ENCODE measurements at places on chromosomes 12 and 14.

DNA sequence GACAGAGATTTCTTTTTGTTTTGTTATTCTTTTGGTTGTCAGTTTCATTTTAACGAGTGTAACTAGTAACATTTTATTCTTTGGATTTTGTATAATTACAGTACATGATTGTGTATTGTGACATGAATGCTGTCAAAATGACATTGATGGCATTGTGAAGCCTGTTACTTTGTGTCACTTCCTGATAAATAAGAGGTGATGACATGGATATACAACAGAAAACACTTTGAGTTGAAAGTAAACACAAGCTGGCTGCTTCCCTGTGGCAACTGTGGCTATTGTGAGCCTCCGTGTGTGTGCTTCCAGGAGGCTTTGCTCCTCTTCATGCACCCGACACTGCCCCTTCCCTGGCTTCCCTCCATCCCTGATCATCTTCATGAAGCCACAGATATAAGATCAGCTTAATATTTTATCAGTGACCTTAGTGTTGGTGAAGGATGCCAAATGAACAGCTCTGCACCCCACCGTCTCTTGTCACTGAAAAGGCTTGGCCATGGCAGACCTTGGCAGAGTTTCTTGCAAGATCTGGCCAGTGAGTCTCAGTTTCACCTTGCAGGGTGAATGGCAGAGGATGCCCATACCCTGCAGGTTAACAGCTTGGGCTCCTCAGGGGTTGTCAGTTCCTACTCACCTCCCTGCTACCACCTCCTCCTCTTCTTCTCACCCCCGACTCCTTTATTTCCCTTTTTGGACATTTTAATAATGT, 191.9 kb downstream of the EPS8 start:
- no peak for DNase-seq

GRCh38 chr14:92507174-92507768, 6.3 kb upstream of the RIN3 start:
- DNase-seq: no peak

GRCh38 chr12:12396694-12397093, 39.8 kb downstream of the BORCS5 start:
- no peak for DNase-seq

DNA sequence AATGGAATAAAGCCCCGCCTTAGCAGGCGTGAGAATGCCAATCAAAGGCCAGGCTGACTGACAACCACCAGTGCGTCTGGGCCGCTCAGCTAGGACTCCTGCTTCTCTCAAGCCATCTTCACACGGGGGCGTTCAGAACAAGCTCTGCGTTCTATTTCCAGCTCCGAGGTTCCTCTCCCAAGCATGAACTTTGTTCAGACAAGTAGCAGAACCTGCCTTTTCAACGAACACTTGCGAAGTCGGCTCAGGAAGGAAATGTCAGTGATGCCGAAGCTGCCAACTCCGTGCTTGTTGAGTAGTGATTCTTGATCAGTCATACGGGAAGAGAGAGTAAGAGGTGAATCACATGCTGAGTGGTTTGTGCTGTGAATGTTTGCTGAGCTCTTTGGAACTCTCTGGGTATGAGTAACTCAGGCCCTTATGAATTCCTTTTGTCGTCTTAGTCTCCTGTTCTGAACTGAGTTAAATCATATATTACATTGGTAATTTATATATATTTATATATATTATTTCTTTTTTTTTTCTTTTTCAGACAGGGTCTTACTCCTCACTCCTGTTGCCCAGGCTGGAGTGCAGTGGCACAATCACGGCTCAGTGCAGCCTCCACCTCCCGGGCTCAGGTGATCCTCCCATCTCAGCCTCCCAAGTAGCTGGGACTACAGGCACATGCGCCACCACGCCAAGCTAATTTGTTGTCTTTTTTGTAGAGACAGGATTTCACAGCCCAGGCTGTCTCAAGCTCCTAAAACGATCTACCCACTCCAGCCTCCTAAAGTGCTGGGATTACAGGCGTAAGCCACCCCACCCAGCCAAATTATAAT, 29.4 kb upstream of the BCL7A start:
- DNase-seq: no peak

- no peak for DNase-seq
Measured at GRCh38 chr12:67428431-67428830, 159.3 kb downstream of the CAND1 start.

- DNase-seq: no peak
Measured at GRCh38 chr14:103688906-103689902, 26.0 kb downstream of the XRCC3 start.

Measured in thoracic aorta (tissue), 2 donors.